Kidney epithelial cell (primary cell): ENCODE measurements at places on chromosomes 11 and 22. TPM values are rescaled to one million over a fixed set of nuclear protein-coding genes. Genes with fewer than 3 reads are reported as not detected.
A peak's percentile ranks its signal among the peaks of the same experiment; 100 is the strongest.

- no peak for DNase-seq
Measured at GRCh38 chr22:37636186-37636948, 3.1 kb upstream of the SH3BP1 start.

- peak; percentile 69 for DNase-seq
Measured at GRCh38 chr11:75813622-75814039, 1.4 kb upstream of the UVRAG start.

DNA sequence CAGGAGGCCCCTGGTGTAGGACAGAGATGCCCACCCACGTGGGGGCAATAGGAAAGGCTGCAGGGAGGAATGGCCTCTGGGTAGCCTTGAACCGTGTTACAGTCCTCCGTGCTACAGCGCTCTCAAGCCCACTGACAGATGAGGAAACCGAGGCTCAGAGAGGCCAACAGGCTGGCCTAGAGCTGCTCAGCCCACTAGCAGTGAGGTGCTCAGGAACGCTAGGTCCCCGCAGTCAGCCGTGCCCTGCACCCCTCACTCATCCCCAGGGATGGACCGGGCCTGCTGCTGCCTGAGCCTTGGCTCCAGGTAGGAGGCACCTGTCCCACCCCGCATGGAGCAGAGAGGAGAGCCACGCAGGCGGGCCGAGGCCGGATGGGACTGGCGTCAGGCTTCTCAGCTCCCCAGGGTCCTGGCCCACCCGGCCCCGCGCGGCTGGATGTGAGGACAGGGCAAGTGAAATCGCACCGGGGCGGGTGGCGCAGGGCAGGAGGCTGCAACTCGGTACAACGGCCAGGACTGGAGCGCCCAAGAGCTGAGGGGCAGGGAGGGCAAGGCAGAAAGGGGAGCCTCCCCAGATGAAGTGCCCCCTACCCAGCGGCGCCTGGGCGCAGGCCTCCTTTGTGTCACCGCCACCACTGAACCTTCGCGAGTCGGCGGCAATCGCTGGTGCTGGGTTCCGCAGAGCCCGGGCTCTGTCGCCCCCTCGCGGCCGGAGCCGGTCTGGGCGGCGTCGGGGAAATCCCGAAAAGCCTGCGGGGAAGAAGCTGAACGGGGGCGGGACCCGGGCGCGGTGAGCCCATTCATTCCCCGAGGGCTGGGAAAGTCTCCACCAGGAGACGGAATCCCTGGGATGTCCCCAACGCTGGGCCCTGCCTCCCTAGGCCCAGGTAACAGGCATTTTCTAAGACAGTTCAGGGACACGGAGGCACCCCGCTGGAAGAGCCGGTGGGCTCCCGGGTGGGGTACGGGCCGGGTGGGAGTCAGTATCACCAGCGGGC lies 8.4 kb upstream of the SLC2A11 start:
- DNase-seq: no peak

DNA sequence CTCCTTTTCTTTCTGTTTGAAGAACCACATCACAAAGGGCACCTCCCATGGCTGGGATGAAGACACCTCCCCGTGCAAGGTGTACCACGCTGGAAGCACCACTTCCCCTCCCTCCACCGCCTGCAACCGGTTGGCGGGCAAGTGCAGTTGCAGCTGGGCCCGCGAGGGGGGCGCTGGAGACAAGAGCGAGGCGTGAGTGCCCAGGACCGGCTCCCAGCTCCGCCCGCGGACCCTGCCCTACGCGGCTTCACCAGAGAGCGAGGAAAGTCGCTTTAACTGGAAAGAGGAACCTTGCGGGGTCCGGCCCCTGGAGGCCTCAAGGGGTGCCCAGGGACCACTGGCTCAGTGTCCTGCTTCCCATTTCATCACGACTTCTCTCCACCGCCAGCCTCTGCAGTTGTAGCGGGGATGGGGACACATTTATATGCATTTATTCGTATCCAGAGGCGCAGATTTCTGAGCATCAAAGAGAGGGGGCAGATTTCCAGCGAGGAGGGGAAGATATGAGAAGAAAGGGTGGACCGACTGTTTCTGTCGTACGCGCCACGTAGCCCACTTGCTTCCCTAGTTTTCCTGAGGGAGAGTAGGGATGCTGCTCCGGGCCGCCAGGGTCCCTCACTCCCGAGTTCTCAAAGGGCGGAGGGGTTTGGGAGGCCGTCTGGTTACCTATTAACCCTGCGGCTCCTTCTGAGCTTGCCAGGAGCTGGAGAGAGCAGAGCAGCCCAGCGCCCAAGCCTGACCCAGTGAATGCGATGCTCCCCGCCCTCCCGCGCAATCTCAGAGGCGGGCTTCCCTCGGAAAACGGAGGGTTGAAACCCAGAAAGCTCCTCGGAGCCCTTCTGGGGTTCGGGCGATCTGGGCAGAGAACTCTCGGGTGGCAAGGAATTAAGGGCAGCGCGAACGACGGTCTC lies 3.5 kb downstream of the ESAM start:
- DNase-seq: no peak

DNA sequence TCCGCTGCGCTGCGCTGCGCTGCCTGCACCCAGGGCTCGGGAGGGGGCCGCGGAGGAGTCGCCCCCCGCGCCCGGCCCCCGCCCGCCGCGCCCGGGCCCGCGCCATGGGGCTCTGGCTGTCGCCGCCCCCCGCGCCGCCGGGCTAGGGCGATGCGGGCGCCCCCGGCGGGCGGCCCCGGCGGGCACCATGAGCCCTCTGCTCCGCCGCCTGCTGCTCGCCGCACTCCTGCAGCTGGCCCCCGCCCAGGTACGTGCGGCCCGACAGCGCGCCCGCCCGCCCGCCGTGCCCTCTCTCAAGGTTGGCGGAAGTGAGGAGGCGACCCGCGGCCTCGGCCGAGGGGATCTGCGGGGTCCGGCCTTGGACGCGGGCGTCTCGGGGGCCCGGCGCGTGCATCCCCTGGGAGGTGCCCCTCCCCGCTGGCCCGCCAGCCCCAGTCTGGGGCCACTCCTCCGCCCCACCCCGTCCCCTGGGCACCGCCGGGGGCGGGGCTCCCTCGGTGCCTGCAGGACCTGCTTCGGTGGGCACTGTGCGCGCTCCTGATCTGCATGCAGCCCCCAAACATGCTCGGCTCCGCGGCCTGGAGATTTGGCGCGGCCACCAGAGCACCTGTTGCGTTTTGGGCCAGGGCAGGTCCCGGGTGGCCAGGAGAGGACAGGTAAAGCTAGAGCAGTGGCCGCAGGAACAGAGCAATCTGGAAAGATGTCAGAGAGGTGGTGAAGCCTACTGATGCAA lies 429 bp downstream of the VEGFB start:
- no peak for DNase-seq

GRCh38 chr11:128520206-128520887 lies 67.0 kb downstream of the ETS1 start:
- no peak for DNase-seq

- DNase-seq: no peak
Measured at GRCh38 chr11:78251083-78251775, 62.5 kb downstream of the USP35 start.

- DNase-seq: no peak
Measured at GRCh38 chr11:47847892-47848699, at the start of gene NUP160. NUP160 (minus strand) TSS chr11:47848350; CDS start chr11:47848318, 32 bp downstream.

GRCh38 chr11:82890936-82891335 lies 9.3 kb downstream of the PRCP start:
- no peak for DNase-seq

DNA sequence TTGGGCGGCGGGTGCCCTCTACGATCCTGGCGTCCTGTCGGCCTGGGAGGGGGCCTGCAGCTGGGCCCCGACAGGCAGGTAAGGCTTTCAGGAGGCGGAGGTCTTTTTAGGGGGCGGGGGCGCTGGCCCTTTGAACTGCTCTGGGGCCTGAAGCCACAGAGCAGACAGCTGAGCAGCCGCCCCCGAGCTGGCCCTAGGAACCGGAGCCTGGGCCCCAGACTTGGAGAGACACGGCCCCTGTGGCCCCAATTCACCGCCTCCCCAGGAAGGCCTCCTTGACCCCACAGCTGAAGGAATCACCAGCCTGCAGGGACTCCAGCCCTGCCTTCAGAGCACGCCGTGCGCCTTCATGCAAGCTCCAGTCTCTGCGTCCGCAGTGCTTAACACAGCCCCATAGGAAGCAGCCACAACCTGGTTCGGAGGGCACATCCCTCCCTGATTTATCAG lies 618 bp upstream of the CERK start:
- no peak for DNase-seq

- no peak for DNase-seq
Measured at GRCh38 chr11:36929401-36929800, 331.4 kb upstream of the RAG2 start.

GRCh38 chr11:103637295-103637694 lies 399.1 kb upstream of the DDI1 start:
- no peak for DNase-seq

GRCh38 chr11:61173456-61173855 lies 12.2 kb upstream of the VPS37C start:
- DNase-seq: no peak

- DNase-seq: no peak
Measured at GRCh38 chr22:23820748-23821211, 18.0 kb downstream of the DERL3 start.

GRCh38 chr22:36585841-36586240 lies 56.9 kb upstream of the EIF3D start:
- no peak for DNase-seq

- DNase-seq: no peak
Measured at GRCh38 chr22:31119026-31119717, 3.6 kb upstream of the INPP5J start.

GRCh38 chr11:24572376-24572775 lies 75.5 kb downstream of the LUZP2 start:
- no peak for DNase-seq

DNA sequence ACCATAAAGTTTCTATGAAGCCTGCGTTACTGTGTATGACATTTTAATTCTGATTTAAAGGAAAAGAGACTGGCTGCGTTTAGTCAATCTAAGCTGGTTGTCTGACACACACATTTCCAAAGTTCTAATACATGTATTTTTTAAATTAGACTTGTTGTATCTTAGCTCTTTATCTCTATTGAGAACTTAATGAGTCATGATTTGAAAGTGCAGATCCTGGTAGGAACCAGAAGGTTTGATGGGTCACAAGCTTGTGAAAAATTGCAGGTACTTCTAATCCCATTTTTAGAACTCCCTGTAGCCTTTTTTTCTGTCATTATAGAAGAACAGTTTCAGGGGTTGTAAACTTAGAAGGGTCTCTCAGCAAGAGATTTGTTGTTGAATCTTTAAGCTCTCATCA lies 210.3 kb downstream of the DDX10 start:
- no peak for DNase-seq

DNA sequence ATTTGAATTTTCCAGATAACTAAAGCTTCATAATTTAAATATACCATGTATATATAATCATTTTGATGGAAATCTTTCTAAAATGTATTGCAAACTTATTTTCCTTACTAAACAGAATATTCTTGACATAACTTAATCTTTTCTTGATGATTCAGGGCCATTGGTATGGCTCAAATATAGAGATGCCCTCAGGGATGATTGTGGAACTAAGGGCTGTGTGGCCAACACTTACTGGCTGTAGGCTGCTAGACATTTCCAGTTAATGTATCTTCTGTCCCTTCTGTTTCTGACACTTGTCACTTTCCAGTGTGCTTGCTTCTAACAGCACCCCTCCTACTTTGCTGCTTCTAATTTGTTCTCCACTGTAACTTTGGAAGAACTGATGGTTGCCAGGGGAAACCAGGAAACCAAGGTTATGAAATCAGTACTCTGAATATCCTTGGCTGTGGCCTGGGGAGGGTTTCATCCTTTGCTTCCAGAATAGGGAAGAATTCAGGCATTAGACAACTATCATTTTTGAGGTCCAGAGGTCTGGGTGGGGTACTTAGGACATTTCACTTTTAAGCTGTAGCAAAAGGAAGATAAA lies 697.2 kb downstream of the ETS1 start:
- DNase-seq: no peak

GRCh38 chr11:68399916-68400315 lies 60.6 kb upstream of the PPP6R3 start:
- DNase-seq: no peak

Gene SPI1
- total RNA-seq: 0.14 TPM in 1 of 2 replicates, not detected in the other

Gene CLDN5
- 1.6 and 1.7 TPM in 2 replicates for total RNA-seq

Gene DGCR6
- total RNA-seq: 3.4 and 7.9 TPM in 2 replicates

Gene MRGPRF
- 0.34 and 1.2 TPM in 2 replicates for total RNA-seq

Gene PNPLA3
- 5.2 and 6.9 TPM in 2 replicates for total RNA-seq

Gene HOATZ
- not detected in 2 replicates for total RNA-seq

Gene SLC43A3
- 108 and 155 TPM in 2 replicates for total RNA-seq

Gene WBP2NL
- total RNA-seq: 0.68 and 2.6 TPM in 2 replicates

Gene PIM3
- 66.9 and 77.3 TPM in 2 replicates for total RNA-seq

Gene TPP1
- 72.4 and 77.7 TPM in 2 replicates for total RNA-seq

Gene TMEM86A
- total RNA-seq: 3.1 and 5.0 TPM in 2 replicates
